ENCODE measurements at places on chromosomes 5 and 9.

GRCh38 chr5:10548418-10549122, 15.3 kb upstream of the ANKRD33B start:
- no peak for DNase-seq

DNA sequence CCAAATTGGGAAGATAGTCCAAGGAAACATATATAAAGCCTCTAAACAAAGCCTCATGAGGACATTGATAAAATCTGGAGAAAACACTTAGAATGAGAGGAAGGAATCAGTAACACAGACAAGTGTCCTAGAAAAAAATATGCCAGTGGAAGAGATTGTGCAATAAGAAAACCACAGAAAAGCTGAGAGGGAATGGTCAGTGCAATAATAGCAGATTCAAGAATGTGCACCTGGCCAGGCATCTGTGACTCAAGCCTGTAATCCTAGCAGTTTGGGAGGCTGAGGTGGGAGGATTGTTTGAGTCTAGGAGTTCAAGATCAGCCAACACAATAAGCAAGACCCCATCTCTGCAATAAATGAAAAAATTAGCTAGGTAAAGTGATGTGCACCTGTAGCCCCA, 691.2 kb upstream of the CDH6 start:
- DNase-seq = no peak

DNA sequence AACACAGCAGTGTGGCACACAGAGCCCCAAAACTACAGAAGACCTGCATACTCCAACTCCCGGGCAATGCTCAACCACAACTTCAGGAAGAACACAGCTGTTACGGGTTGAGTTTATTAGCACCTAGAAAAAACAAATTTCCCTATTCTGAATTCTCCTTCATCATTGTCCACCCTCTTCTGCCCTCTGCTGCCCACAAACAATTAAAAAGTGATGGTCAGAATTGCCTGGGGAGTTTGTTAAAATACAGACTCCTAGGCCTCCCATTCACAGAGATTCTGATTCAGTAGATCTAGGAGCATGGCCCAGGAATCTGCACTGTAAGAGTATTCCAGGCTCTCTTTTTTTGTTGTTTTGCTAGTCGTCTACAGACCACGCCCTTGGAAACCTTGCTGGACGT, 310.6 kb downstream of the NDUFS4 start:
- peak; percentile 7 for DNase-seq

- DNase-seq = no peak
Observed at GRCh38 chr9:125103021-125103420, 40.3 kb downstream of the SCAI start.

DNA sequence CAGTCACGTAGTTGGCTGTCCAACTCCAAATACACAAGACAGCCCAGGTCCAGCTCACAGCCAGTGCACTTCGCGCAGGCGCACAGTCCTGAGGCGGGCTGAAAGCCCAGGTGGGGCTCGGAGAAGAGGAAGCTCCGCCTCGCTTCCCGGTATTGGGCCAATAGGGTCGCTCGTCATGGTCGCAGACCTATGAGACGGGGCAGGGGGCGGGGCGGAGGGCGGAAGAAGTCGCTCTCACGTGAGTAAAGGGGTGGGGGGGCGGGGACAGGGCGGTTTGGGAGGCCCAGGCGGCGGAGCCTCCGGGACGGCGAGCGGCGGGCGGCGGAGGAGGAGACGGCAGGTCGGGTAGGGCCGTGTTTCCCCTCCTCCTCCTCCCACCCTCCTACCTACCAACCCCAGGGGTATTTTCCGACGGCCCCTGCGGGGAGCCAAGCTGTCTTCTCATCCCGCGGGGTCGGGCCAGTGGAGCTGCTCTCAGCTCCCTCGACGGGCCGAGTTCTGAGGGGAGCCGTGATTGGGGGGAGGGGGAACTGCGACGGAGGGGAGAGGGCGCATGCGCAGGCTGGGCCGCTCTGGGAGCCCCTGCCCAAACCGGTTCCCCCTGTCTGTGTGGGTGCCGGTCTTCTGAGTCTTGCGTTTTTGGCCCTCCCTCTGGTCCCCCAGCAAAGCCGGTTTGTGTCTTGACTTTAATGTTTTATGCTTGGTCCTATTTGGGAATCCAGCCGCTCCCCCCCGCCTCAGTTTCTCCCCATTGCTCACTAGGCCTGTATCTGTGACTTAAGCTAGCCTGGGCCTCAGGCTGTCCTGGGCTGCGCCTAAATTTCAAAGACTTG, at the start of gene RABGAP1:
Gene RABGAP1, plus strand, starts transcription at position 272 of the 833 bp plus-strand sequence. CDS start 16,040 bp downstream, outside the sequence.
- peak; percentile 99 for DNase-seq

- peak; percentile 40 for DNase-seq
Observed at GRCh38 chr9:99966716-99967115, 60.3 kb downstream of the STX17 start.

GRCh38 chr5:95069948-95070347, 214.9 kb downstream of the MCTP1 start:
- DNase-seq = no peak
